HTR-8/SVneo (cell line): ENCODE measurements at places on chromosomes 7 and 10.

DNA sequence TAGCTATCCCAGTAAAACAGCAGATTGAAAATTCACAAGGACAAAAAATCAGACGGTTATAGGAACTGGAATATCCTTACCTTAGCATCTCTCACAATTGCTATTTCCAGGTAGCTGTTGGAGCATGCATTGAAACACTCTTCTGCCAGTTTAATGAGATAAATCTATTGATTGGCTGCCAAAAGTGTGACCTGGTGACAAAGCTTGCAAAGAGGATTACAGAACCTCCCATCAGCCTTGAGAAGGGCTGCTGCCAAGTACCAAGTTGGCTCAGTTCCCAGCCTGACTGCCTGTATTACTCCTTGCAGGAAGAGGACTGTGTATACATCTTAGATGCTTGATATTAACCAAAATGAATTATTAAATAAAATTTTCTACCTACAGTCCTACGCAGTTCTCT is 5.1 kb downstream of the PRLHR start:
- no peak for DNase-seq

DNA sequence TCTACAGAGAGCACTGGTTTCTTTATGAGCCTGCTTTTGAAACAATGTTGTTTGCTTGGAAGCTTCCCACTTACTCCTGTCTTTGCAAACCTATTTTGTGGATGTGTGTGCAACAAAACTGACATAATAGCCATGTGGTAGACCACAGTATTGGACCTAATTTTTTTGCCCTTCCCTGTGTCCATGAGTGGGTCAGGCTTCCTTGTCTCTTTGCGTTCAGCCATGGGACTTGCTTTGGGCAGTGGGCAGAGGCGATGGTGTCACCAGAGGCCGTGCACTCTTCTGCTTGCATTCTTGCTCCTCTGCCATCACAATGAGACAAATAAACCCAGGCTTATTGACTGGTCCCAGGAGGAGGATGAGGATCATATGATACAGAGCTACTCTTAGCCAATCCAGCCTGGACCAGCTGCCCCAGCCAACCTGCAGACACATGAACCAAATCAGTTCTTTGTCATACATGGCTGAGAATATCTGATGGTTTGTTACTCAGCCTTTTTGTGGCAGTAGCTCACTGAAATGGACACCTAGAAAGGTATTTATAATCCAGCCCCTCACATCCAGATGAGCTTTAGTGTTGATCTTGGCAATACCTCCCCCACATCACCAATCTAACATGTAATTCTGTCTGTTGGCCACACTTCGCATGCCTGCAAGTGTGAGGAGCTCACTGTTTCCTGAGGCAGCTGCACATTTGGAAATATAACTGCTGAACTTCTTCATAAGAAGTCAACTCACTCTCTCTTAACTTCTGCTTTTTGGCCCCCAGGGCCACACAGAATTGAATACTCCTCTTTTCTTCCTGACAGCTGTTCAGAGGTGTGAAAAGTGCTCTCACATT is 427.8 kb upstream of the ZMIZ1 start:
- DNase-seq, result no peak

DNA sequence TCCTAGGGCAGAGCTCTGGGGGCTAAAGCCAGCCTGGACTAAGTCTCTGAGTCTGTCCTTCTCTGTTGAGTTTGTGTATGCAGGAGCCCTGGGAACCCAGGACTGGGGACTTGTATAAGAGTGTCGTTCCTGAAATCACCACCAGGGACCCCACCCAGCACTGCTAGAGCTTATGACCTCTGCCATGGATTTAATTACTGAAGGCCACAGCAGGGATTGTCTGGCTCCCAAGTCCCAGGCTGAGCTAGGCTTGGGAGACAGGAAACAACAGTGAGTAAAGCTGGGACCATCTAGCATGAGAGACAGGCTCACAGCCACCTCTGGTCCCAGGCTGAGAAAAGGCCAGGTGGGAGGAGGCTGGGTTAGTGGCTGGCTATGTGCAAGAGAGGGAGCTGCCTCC is 1.4 kb upstream of the TSPAN15 start:
- DNase-seq, result peak; percentile 57

DNA sequence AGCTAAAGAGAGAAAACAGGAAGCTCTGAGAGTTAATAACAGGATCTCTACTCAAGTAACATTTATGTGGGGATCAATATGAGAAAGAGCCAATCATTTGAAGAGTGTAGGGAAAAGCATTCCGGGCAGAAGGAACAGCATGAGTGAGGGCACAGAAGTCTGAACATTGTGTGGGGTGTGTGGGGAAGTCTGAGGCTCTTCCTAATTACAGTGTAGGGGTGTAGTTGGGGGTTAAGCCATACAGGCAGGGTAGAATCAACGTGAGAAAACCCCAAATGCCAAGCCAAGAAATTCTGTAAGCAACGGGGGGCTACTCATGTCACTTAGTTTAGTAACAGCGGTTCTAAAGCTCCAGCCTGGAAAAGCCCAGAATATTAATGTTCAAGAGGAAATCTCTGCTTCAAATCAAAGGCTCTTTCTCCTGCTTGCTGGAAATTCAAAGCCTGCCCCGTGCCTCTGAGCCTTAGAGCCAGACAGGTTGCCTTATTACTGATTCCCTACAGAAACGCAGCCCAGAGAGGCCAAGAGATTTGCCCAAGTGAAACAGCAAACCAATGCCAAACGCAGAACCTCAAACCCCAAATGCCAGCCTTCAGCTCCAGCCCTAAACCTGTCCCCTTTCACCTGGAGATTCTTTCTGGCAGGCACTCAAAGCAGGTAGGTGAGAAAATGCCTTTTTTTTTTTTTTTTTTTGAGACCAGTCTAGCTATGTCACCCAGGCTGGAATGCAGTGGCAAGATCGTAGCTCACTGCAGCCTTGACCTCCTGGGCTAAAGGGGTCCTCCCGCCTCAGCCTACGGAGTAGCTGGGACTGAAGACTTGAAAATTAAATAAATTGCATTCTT is 36.1 kb downstream of the DNAJB12 start:
- DNase-seq, result no peak

DNA sequence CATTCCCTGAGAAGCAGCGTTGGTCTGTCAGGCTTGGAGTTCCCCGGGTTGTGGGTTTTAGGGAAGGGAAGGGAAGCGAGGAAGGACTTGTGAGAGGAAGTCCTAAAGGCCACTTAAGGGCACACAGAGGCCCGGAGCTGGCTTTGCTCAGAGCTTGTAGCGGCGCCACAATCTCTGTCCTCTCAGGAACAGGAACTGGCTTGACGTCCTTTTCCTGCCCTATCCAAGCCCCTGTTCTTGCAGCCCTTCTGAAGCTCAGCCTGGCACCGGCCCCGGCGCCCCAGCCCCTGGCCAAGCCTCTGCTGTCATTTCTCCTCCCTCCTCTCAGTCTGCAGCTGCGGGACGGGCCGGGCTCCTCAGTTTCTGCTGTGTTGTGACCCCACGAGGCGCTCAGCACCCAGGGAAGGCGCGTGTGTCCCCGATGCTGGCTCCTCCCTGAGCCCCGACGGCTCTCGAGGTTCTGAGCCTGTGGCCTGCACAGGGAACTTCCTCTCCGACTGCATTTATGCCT is at the start of gene GIMAP8:
Gene GIMAP8, plus strand, starts transcription at position 140 of the 511 bp plus-strand sequence. CDS start 16,069 bp downstream, outside the sequence.
- no peak for DNase-seq

DNA sequence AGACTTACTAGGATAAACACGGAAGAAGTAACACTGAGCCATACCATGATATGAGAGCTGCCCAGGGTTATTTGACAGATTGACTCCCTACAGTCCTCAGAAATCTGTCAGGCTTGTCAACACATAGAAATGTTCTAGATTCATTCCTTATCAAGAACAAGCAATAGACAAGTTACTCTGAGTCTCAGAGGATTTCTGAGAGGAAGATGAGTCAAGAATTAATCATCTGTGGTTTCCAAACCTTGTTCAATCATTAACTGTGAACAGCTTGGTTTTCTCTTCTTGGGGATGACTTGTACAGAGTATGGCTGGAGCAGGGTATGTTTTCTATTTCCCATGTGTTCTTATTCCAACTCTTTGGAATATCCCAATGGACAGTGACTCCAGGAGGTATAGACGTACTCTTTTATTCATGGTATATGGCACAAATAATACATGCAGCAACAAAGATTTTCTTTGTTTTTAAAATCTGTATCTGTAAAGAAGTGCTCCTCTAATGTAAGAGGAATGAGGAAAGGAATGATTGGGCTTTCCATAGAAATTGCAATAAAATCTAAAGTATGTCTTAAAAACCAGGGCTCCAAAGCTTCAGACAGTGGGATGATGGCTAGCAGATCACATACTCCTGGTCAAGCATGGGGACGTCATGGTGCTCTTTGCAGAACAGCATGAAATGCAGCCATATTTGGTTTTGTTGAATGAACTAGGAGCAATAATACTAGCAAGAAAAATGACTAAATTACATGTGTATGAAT is 11.9 kb upstream of the SFR1 start:
- peak; percentile 9 for DNase-seq
